Lung (tissue), 17 donors: ENCODE measurements at places on chromosomes 6 and 20.

DNA sequence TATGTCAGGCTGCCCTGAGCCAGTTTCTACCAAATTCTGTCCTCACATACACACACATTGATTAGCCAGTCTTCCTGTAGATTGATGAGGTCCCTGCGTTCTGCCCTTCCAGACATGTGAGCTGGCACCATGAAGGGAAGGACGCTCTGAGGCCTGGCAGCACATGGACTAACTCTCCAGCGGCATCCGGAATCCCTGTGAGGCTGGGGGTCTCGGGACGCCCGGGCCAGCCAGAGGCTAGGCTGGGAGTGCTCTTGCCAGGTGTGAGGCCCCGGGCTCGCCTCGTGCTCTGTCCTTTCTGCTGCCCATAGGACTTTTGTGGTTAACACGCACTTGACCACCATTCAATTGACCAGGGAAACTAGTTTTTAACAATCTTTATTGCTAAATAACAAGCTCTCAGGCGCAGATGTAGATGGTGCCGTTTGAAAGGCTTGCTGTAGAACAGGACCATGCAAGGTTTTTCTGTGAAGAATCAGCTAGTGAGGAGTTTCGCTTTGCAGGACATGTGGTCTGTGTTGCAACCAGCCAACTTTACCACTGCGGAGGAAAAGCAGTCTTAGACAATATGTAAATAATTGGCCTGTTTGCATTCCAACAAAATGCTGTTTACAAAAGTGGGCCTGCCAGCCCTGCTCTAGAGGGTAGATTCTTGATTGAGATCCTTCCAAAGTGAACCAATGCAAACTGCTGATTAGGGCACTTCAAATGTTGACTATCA lies 29.3 kb downstream of the FOXF2 start:
- peak; percentile 90 for DNase-seq

GRCh38 chr6:165658395-165659058 lies 4.5 kb downstream of the PDE10A start:
- DNase-seq = no peak

DNA sequence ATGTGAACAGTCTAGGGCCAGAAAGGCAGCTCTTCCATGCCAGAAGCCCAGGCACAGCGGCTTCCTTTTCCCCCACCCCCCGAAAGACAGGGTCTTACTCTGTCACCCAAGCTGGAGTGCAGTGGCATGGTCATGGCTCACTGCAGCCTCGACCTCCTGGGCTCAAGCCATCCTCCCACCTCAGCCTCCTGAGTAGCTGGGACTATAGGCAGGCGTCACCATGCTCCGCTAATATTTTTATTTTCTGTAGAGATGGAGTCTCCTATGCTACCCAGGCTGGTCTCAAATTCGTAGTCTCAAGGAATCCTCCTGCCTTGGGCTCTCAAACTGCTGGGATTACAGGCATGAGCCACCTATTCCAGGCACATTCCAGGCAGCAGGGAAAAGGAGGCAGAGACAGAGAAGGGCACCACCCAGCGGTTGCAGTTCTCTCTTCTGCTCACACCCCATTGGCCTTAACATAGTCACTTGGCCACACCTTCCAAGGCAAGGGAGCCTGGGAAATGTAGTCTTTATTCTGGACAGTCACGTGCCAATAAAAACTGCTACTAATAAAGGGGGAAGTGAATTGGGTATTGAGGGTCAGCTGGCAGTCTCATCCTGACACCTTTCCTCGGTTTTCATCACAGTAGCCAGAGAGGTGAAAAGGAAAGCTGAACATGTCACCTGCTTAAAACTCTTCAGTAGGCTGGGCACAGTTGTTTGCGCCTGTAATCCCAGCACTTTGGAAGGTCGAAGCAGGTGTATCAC lies 205.9 kb downstream of the ZMYND8 start:
- peak; percentile 77 for DNase-seq

DNA sequence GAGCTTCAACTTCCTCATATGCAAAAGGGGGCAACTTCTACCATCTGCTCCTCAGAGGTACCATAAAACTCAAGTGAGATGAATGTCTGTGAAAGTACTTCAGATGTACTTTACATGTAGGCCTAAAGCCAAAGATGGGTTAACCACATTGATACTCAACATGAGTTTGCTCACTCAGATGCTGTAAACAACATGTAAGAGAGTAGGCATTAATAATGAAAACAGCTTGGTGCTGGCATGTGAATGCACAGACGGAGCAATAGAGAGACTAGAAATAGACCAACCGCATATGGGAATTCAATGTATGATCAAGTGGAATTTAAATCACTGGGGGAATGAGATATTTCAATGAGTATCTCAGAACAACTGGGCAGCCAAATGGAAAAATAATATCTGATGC lies 143.8 kb upstream of the CDYL start:
- DNase-seq = no peak

- no peak for DNase-seq
Observed at GRCh38 chr20:22810626-22811569, 224.2 kb upstream of the SSTR4 start.

DNA sequence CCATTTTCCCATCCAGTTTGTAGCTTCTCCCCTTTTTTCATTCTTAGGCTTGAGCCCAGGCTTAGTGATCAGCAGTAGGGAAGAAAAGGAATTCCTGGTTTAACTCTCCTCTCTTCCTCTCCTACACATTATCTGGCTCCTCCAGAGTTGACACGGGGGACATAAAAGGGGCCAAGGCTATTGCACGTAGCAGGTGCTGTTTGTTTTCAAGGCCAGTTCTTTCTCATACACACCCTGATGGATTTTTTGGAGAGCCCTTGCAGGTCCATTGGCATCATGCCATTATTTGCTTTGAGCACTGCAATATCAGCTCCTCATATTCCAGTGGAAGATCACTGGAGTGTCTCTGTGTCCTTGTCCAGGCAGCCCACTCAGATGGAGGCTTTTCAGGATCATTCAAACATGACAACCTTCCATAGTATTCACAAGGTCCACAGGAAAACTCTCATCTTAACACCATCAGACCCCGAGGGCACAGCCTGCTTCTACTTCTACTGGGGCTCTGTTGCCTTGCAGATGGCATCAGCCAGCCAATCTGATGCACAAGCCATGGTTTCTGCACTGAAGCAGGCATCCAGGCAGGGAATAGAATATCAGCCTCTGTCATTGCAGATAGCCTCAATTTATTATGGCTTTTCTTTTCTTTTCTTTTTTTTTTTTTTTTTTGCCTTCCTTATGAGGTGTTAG lies 18.8 kb downstream of the PLCB4 start:
- no peak for DNase-seq

DNA sequence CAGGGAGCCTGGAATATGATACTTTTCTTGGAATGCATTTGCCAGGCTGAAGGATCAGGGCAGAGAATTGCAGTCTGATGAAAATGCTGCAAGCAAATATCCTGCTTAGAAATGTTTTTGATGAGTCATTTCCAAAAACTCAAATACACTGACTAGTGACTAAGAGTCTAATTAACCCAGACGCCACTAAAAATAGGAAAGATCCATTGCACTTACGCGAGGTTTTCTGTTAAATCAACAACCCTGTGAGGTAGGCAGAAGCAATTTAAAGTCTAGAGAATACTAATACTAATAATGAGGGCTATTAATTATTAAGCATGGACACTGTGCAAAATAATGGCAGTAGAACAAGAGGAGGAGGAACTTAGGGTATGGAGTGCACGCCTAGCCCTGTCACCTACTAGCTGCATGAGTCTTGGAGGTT lies 130.1 kb upstream of the DOK5 start:
- DNase-seq = no peak

- DNase-seq = no peak
Observed at GRCh38 chr20:35939264-35939663, 15.0 kb downstream of the SCAND1 start.

- DNase-seq = no peak
Observed at GRCh38 chr6:92469186-92469828, 950.1 kb downstream of the EPHA7 start.

GRCh38 chr6:147578159-147578558 lies 69.7 kb downstream of the SAMD5 start:
- no peak for DNase-seq

GRCh38 chr6:24252280-24252679 lies 105.6 kb downstream of the DCDC2 start:
- no peak for DNase-seq

- no peak for DNase-seq
Observed at GRCh38 chr6:2381872-2382661, 136.7 kb upstream of the GMDS start.

DNA sequence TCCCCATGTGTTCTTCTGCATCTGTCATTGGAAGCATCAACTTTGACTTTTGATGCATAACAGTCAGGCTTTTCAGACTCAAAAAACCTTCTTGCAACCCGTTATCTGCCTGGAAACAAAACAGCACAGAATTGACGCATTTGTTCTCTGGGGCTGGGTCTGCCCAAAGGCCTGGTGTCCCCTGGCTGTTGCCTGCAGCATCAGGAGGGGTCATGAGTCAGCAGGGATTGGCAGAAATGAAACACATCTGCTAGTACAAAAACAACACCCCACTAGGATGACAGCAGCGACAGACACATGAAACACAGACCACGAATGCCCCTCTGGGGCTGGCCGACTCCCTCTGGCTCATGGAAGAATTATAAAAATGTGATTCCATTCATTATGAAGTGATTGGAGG lies 157.6 kb upstream of the INSM1 start:
- DNase-seq = peak; percentile 77

- DNase-seq = no peak
Observed at GRCh38 chr6:74177506-74177905, 481.5 kb downstream of the CD109 start.

- DNase-seq = no peak
Observed at GRCh38 chr6:118996289-118996820, 61.4 kb upstream of the MCM9 start.

DNA sequence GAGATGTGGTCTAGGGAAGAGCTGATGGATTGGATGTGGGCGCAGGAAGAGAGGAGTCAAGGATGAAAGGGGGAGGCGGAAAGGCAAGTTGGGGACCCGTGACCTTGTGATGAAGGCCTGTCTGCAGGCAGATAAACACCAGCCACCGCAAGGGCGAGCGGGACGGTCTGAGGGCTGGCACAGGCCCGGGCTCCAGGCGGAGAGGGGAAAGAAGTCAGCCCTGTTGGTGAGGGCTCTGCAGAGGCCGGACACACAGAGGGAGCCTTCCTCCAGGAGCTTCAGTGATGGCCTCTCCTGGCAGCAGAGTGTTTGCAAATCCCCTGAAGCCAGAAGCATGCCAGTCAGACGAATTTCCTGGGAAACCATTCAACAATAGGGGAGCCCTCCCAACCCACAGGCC lies 112.2 kb downstream of the ZDHHC14 start:
- no peak for DNase-seq

DNA sequence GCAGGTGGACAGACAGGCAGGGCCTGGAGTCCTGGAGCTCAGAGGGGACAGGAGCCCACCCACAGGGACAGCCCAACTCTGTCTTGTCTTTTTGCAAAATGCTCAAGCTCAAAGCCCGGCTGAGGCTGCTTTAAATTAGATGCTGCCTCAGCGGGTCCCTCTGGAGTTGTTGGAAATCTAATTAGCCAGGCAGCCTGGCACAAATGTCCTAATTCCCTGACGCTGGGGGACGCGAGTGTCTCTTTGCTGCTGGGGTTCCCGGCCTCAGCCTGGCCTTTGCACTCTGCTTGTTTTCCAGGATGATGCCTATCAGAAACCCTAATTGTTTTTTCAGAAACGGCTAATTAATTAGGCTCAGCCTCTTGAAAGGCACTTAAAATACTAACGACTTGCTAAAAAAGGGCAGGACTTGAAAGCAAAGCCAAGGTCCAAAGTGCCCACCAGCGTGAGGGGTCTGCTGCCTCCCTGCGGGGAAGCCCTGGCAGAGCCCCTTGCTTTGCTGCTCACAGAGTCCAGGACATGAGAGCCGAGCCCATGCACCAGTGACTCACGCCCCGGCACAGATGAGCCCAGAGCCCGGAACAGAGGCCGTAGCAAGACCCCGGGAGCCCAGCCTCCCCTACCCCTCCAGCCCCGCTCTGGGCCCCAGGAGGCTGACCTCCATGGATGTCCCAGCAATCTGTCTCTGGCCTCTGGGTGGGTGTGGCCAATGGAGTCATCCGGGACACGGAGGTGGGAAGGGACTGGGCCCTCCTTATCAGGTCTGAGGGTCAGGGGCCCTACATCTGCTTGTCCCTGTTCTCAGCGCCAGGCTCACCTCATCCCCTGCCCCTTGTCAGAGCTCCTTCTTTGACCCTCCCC lies 46.0 kb upstream of the BHLHE23 start:
- no peak for DNase-seq

DNA sequence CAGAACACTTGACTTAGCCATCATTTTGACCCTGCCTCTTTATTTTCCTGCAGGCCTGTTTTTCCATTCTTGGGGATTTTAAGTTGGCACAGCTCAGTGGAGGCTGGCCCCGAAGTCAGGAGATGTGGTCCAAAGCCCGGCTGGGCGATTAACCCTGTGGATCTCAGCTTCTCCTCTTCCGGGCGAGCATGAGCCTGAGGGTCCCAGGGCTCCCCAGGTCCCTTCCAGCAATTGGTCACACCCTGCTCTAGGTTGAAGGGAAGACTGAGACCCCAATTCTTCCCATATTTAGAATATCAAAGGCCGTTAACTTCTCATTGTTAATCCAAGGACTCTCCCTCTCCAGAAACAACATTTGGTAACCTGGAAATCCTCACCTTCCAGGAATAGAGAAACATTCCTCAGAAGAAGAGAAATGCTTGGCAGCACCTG lies 2.3 kb downstream of the THBS2 start:
- no peak for DNase-seq

DNA sequence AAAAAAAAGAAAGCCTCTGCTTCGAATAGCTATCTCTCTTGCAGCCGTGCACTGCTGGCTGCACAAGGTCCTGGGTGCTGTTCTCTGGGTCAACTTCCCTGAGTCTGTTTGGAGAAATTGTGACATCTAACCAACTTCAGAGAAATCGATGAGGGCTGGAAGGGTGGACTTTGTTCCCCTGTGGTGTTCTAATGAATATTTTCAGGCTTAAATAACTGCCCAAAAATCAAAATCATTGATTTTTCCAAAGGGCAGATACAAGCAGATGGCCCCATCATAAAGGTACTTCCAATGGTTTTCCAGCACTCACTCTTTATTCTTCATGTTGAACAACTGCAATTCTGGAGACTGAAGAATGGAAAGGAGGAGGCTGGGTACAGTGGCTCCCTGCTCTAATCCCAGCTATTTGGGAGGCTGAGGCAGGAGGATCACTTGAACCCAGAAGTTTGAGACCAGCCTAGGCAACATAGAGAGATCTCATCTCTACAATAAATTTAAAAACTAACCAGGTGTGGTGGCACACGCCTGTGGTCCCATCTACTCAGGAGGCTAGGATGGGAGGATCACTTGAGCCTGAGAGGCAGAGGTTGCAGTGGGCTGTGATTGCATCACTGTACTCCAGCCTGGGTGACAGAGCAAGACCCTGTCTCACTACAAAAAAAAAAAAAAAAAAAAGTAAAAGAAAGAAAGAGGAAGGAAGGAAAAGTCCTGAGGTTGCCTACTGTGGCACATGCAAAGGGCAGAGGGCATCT lies 59.1 kb downstream of the FOXA2 start:
- DNase-seq = no peak

- DNase-seq = no peak
Observed at GRCh38 chr20:33882481-33882880, 71.3 kb downstream of the CHMP4B start.

DNA sequence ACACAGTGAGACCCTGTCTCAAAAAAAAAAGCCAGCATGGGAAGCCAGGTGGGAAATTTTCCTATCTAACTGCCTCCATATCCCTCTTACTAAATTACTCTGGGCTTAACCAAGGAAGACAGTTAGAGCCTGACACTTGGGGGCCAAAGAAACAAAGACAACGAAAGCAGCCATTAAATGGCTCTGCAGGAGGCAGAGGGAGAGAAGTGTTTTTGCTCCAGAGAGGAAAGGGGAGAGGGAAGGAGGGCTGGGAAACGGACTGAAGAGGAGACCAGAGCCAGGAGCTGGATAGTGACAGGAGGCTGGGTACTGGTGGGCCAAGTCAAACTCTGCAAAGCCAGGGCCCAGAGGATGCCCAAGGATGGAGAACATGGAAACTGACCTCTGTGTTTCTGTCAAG lies 10.7 kb upstream of the TGIF2 start:
- DNase-seq = no peak
